ENCODE measurements at places on chromosomes 2 and 18. TPM values are rescaled to one million over a fixed set of nuclear protein-coding genes. Genes with fewer than 3 reads are reported as not detected.

C18orf54 gene
- 4.8 TPM for total RNA-seq

SLC11A1 gene
- not detected for total RNA-seq

RPRM gene
- not detected for total RNA-seq

MCEE gene
- total RNA-seq: 4.4 TPM

MFSD6 gene
- 33.7 TPM for total RNA-seq

DES gene
- 30.0 TPM for total RNA-seq

EVA1A gene
- total RNA-seq: 24.6 TPM

SLC38A11 gene
- not detected for total RNA-seq

LYG2 gene
- not detected for total RNA-seq

ARHGAP28 gene
- 20.4 TPM for total RNA-seq

MYCN gene
- total RNA-seq: not detected

PRSS56 gene
- total RNA-seq: not detected

IL1F10 gene
- total RNA-seq: not detected

CXCR1 gene
- not detected for total RNA-seq

ANXA4 gene
- total RNA-seq: 89.9 TPM

PSMD1 gene
- total RNA-seq: 206 TPM

PER2 gene
- 1.6 TPM for total RNA-seq

BMP10 gene
- 0.46 TPM for total RNA-seq

ADD2 gene
- 50.5 TPM for total RNA-seq

APCDD1 gene
- total RNA-seq: not detected

SERPINB11 gene
- total RNA-seq: not detected

WDR33 gene
- total RNA-seq: 29.1 TPM

IL36RN gene
- not detected for total RNA-seq

ARMC9 gene
- total RNA-seq: 69.8 TPM

OSBPL1A gene
- 54.2 TPM for total RNA-seq

HOXD8 gene
- total RNA-seq: 11.6 TPM

VAMP5 gene
- total RNA-seq: 51.0 TPM

VIL1 gene
- total RNA-seq: not detected

C2orf92 gene
- total RNA-seq: 8.6 TPM

TRIM43 gene
- total RNA-seq: not detected

PCARE gene
- total RNA-seq: not detected

FLACC1 gene
- total RNA-seq: not detected

FBXO41 gene
- 2.9 TPM for total RNA-seq

MZT2B gene
- total RNA-seq: 238 TPM

All from A172 (cell line).